ENCODE measurements at places on chromosomes 2 and 18. TPM values are rescaled to one million over a fixed set of nuclear protein-coding genes. Genes with fewer than 3 reads are reported as not detected.

- H3K27me3 ChIP-seq, result no peaks in the 10 kb centered on the region
- H3K4me3 ChIP-seq, result no peak overlapping the region
- peak; percentile 39 for DNase-seq
- H3K27ac ChIP-seq, result no peak overlapping the region
These were observed 123.3 kb downstream of the PXDN start for GRCh38 chr2:1621041-1621440.

The MYCN gene
- 0.29 TPM for total RNA-seq

DNA sequence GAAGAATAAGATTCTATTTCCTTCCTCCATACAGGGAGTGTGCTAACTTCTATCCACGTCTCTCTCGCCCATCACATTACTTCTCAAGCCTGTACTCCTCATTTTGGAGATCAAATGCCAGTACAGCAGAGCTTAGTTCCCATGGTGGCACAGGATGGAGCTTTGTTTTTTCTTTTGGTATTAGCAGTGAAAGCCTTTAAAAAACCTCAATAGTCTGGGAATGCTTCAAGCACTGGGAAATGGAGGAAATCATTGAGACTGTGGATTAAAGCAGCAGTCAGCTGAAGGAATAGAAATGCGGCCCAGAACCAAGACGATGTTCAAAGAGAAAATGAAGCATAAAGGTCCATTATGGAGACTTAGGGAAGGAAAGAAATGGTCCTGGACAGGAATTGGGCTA, 102.3 kb downstream of the NRXN1 start:
- DNase-seq, result no peak
- H3K27ac ChIP-seq, result no peak overlapping the region
- no peaks in the 10 kb centered on the region for H3K36me3 ChIP-seq
- no peak overlapping the region for H3K4me3 ChIP-seq
- no peaks in the 10 kb centered on the region for H3K4me1 ChIP-seq

DNA sequence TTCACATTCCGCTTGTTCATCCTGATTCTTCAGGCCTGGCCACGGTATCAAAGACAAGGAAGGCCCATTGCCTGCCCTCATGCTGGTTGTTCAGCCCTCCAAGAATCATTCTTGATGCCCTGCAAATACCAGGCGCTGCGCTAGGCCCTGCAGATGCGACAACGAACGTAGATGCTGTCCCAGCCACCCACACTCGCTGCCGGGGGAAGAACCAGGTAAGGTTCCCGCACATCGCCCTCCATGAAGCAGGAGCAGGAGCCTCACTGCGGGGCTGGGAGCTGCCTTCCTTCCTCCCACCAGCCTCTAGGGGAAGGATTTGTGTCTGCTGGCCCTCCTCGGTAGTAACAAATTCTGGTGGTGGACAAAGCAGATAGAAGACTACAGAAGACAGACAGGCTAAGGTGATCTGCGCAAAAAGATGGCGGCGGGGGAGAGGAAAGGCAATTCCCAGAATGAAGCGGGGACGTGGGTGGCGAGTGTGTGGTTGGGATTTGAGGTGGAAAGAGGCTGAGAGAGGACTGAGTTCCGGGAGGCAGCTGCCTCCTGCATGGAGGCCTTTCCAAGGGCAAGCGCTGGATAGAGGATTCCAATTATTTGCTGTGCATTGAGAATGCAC, 19.8 kb upstream of the GPR55 start:
- H3K4me1 ChIP-seq, result peaks cover 12% of the 10 kb centered on the region
- no peak overlapping the region for H3K27ac ChIP-seq
- no peak overlapping the region for H3K4me3 ChIP-seq
- H3K36me3 ChIP-seq, result no peaks in the 10 kb centered on the region
- DNase-seq, result no peak

The FARSB gene
- 8.8 TPM for total RNA-seq

GRCh38 chr18:57864615-57865121, 61.6 kb upstream of the ATP8B1 start:
- H3K36me3 ChIP-seq, result no peaks in the 10 kb centered on the region
- H3K27ac ChIP-seq, result peak overlapping the region; percentile 10
- no peaks in the 10 kb centered on the region for H3K27me3 ChIP-seq
- H3K4me1 ChIP-seq, result no peaks in the 10 kb centered on the region

The TFPI gene
- 57.4 TPM for total RNA-seq

DNA sequence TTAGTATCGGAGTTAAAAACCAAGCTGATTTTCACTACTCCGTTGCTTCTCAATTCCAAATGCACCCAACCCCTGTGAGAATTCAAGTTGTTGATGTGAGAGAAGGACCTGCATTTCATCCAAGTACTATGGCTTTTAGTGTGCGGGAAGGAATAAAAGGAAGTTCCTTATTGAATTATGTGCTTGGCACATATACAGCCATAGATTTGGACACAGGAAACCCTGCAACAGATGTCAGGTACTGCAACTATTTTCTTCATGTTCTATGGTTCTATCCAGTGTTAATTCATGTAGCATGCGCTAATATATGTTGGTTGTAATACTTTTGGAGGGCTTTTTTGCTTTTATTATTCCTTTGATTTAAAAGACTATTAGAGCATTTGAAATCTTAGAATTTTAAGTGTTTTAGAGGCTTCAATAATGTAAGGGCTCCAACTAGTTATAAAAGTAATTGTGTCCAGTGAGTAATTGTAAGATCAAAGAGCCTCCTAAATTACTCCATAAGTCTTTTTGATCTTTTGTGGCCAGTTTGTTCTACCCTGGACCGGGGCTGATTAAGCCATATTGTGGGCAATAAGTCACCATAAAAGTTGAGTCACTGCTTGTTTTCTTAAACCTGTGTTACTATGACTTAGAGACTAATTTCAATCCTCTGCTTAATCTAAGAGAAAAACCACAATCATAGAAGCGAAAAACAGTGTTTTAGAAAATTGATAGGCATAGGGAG, 22.9 kb downstream of the DSG4 start:
- H3K4me1 ChIP-seq, result peaks cover 5% of the 10 kb centered on the region
- H3K27ac ChIP-seq, result no peak overlapping the region
- H3K4me3 ChIP-seq, result no peak overlapping the region
- no peak for DNase-seq
- no peaks in the 10 kb centered on the region for H3K36me3 ChIP-seq
- no peaks in the 10 kb centered on the region for H3K27me3 ChIP-seq

GRCh38 chr2:191158747-191159146, 8.0 kb upstream of the STAT4 start:
- H3K27ac ChIP-seq, result no peak overlapping the region
- H3K36me3 ChIP-seq, result no peaks in the 10 kb centered on the region
- H3K4me3 ChIP-seq, result no peak overlapping the region
- no peaks in the 10 kb centered on the region for H3K27me3 ChIP-seq
- no peak for DNase-seq

GRCh38 chr2:29829841-29830240, 91.5 kb downstream of the ALK start:
- no peak for DNase-seq
- no peaks in the 10 kb centered on the region for H3K4me1 ChIP-seq
- H3K36me3 ChIP-seq, result no peaks in the 10 kb centered on the region
- no peaks in the 10 kb centered on the region for H3K27me3 ChIP-seq

DNA sequence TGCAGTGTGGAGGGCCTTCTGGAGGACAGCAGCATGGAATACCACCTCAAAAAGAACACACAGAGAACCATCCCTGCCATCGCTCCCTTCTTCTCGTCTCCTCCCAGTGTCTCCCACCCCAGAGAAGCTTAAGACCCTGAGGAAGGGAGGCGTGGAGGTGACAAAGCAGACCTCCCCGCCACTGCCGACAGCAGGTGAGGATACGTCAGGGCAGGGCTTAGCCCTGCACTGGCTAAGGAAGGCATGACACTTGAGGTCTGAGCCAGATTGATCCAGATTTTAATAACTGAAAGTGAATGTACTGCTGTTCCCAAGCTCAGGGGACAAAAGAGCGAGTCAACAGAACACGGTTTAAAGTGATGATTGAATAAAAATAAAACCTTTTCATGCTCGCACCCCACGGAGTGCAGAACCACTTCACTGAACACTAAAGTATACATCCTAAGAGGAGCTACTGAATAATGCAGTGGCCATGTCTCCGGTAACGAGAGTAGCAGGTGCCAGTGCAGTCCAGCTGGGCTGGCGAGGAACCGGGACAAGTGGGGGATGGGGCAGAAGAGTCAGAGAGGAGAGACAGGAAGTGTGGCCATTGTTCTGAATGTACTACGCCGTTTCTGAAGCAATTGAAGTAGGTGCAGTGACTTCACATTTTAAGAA, 391.0 kb downstream of the CDH2 start:
- no peak overlapping the region for H3K27ac ChIP-seq
- H3K4me1 ChIP-seq, result no peaks in the 10 kb centered on the region
- DNase-seq, result no peak
- no peak overlapping the region for H3K4me3 ChIP-seq

The C2orf72 gene
- total RNA-seq, result not detected

GRCh38 chr2:29492701-29493100, 377.5 kb downstream of the CLIP4 start:
- no peak overlapping the region for H3K27ac ChIP-seq
- no peaks in the 10 kb centered on the region for H3K4me1 ChIP-seq
- no peak for DNase-seq

- H3K27me3 ChIP-seq, result peaks cover 10% of the 10 kb centered on the region
- no peak for DNase-seq
- H3K27ac ChIP-seq, result no peak overlapping the region
These were observed 275.1 kb downstream of the CDH20 start for GRCh38 chr18:61608316-61608715.

- H3K4me1 ChIP-seq, result no peaks in the 10 kb centered on the region
- H3K27me3 ChIP-seq, result no peaks in the 10 kb centered on the region
- no peaks in the 10 kb centered on the region for H3K36me3 ChIP-seq
- DNase-seq, result no peak
- no peak overlapping the region for H3K4me3 ChIP-seq
These were observed 42.6 kb downstream of the PKP4 start for GRCh38 chr2:158499383-158499782.

- no peak overlapping the region for H3K27ac ChIP-seq
- no peaks in the 10 kb centered on the region for H3K36me3 ChIP-seq
- H3K27me3 ChIP-seq, result no peaks in the 10 kb centered on the region
- H3K4me1 ChIP-seq, result no peaks in the 10 kb centered on the region
These were observed 193.3 kb upstream of the BOD1L2 start for GRCh38 chr18:56953428-56954198.

- no peak overlapping the region for H3K27ac ChIP-seq
- H3K27me3 ChIP-seq, result no peaks in the 10 kb centered on the region
- DNase-seq, result no peak
These were observed 29.5 kb downstream of the METTL8 start for GRCh38 chr2:171404261-171404660.

- H3K4me3 ChIP-seq, result no peak overlapping the region
- no peaks in the 10 kb centered on the region for H3K36me3 ChIP-seq
- H3K27me3 ChIP-seq, result no peaks in the 10 kb centered on the region
- H3K27ac ChIP-seq, result no peak overlapping the region
- H3K4me1 ChIP-seq, result no peaks in the 10 kb centered on the region
These were observed 53.0 kb upstream of the TANK start for GRCh38 chr2:161107265-161107664.

- H3K36me3 ChIP-seq, result no peaks in the 10 kb centered on the region
- H3K4me3 ChIP-seq, result no peak overlapping the region
- no peak for DNase-seq
These were observed 55.6 kb upstream of the PHLPP1 start for GRCh38 chr18:62659698-62660097.

The IMPACT gene
- 27.1 TPM for total RNA-seq

DNA sequence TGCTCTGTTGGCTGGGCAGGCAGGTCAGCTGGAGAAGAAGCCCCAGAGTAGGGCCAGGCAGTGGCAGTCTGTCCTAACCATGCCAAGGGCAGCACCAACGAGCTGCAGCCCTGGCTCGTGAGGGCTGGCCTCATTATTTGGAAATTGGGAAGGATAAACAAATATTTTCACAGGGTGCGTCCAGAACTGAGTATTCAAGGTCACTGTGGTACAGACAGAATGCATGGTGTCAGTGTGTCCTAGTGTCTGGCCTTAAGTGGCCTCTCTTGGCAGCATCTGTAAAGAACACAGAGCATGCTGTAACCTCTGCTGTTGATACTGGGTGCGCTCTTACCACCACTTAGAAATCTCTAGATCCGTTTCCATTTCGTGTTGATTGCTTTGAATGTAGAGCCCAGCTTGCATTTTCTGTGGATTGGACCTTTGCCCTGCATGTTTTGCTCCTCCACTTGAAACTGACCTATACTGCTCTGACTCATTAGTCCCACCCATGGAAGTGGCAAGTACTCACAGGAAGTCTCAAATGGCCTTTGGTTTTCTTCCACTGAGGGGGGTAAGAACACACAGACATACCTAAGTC, 88.2 kb downstream of the GREB1L start:
- H3K4me1 ChIP-seq, result no peaks in the 10 kb centered on the region
- H3K36me3 ChIP-seq, result no peaks in the 10 kb centered on the region
- H3K27ac ChIP-seq, result no peak overlapping the region
- no peaks in the 10 kb centered on the region for H3K27me3 ChIP-seq

GRCh38 chr18:57329856-57330255, 22.5 kb upstream of the ST8SIA3 start:
- no peaks in the 10 kb centered on the region for H3K36me3 ChIP-seq
- no peaks in the 10 kb centered on the region for H3K27me3 ChIP-seq
- H3K27ac ChIP-seq, result no peak overlapping the region
- no peaks in the 10 kb centered on the region for H3K4me1 ChIP-seq
- no peak for DNase-seq

DNA sequence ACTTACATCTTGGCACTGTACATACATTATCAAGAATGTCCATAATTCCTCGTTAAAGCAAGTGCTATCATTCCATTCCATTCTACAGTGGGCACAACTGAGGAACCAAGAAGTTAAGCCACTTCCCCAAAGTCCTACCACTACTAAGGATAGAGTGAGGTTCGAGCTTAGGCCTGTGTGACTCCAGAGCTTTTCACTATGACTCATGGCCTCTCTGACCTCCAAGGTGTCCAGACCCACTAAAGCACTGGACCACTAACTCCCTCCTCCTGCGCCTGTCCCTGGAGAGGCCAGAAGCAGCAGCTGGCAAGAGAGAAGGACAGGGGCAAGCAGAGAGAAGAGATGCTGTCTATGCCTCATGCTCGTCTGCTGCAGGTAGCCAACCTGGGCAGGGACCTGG, 117.0 kb downstream of the ZBTB7C start:
- H3K4me3 ChIP-seq, result no peak overlapping the region
- DNase-seq, result no peak
- H3K27me3 ChIP-seq, result no peaks in the 10 kb centered on the region
- H3K36me3 ChIP-seq, result no peaks in the 10 kb centered on the region

DNA sequence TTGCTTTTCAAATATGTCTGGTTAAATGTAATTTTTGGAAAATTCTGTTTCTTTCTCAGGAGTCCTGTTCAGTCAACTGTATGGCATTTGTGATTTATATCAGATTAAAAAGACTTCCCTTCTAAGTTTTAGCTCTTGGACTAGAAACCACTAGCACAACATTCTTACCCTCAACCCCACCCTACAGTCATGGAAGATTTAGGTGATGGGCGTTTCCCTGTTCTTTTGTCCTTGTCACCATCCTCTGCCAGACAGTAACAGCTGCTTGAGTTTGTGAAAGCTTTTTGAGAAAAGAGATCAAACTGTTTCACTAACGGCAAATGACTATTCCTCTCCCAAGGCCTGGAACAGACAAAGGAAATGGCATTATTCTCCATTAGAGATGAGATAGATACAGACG, 31.8 kb downstream of the SERPINB5 start:
- H3K27me3 ChIP-seq, result no peaks in the 10 kb centered on the region
- no peak for DNase-seq
- no peaks in the 10 kb centered on the region for H3K4me1 ChIP-seq
- H3K27ac ChIP-seq, result no peak overlapping the region
- no peak overlapping the region for H3K4me3 ChIP-seq

- no peak overlapping the region for H3K4me3 ChIP-seq
- no peaks in the 10 kb centered on the region for H3K4me1 ChIP-seq
- no peak for DNase-seq
- no peaks in the 10 kb centered on the region for H3K36me3 ChIP-seq
- H3K27me3 ChIP-seq, result no peaks in the 10 kb centered on the region
These were observed 259.6 kb upstream of the PIK3C3 start for GRCh38 chr18:41695441-41695840.

- peaks cover 38% of the 10 kb centered on the region for H3K4me1 ChIP-seq
- H3K27me3 ChIP-seq, result no peaks in the 10 kb centered on the region
- no peak overlapping the region for H3K4me3 ChIP-seq
- peak; percentile 66 for DNase-seq
- H3K36me3 ChIP-seq, result no peaks in the 10 kb centered on the region
These were observed 36.5 kb downstream of the HS1BP3 start for GRCh38 chr2:20614201-20615067.
